ENCODE measurements at places on chromosomes 5 and 9. TPM values are rescaled to one million over a fixed set of nuclear protein-coding genes. Genes with fewer than 3 reads are reported as not detected.

Gene ATOX1
- 114 TPM for total RNA-seq

DNA sequence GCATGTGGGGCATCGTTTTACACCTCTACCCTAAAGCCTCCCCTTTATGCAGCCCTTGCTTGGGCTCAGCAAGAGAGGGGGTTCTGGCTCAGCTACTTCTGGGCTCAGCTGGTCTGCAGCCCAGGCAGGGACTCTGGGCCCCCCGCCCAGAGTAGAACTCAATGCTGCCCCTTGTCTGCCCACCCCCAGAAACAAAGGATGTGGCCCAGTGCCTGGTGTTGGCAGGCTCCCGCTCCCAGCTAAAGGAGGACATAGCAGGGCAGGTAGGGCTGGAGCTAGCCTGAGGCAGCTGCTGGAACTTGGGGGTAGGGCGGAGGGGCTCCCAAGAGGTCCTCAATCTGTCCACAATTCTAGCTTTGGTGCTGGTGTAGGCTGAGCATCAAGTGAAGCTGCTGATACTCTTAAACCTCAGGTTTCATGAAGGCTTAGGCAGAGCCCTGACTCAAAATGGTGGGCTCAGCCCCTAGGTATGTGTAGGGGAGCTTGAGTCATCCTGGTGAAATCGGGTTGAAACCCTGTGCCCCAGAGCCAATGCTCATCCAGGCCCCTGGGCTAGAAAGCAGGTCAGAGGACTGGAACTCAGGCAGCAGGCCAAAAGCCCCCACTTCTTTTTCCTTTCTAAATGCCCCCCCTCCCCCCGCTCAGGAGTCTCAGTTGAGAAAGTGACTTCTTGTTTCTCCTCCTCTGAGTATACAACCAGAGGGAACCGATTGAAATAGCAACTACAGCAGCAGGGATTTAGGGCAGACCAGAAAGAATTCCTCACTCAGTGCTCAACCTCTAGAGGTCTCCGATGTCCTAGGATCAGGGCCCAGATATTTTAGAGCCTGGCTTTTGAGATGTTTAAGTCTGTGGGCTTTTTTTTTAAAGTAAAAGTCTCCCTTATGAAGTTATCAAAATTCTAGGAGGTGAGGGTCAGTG is 11.4 kb downstream of the PSD2 start:
- DNase-seq, result no peak

DNA sequence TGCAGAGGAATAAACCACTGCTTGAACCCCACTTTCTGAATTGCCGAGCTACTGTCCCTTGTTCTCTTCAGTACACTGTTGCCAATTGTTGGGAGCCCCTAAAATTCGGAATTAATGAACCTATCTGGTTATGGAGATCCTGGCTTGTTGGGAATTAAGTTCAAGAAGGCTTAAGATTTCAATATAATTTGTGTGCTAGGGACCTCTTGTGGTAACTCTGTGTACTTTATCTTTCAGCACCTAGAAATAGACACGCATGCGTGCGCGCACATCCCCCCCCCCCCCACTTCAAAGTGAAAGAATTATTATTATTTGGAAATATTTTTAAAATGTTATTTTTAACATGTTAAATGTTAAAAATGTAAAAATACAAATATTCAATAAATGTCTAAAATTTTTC is 53.3 kb upstream of the FAM169A start:
- peak; percentile 65 for DNase-seq

GRCh38 chr9:126609711-126610388 is 3.9 kb upstream of the LMX1B start:
- DNase-seq, result no peak

- DNase-seq, result no peak
These were observed 750.9 kb downstream of the MAT2B start for GRCh38 chr5:164256351-164256750.

DNA sequence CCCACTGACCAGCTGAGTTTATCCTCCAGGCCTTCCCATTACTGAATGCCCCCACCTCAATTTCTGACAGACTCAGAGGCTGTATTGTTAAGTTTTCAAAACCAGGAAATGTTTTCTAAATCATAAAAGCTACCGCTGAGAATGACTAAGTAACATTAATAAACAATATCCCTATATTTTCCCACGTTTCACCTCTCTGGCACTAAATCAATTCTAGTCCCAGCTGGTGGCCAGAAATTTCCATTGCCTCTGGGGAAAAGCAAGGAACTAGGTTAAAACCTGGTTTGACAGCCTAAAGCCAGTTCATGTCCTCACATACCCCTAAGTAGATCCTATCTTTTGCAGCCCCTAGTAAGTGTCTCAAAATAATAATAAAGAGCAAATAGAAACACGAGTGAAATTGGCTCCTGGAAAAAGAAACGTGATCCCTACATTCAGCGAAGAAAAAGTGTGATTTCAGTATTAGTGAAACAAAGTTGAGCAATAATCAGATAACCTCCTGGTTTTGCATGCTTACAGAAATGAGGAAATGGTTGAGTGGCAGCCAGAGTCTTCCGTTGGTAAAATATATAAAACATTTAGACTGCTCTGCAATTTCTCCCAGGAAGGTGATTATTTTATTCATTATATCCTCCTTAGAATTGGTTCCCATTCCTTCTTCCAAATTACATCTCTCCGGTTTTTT is 110.9 kb downstream of the ESM1 start:
- DNase-seq, result no peak

- DNase-seq, result peak; percentile 59
These were observed 84.3 kb upstream of the MELK start for GRCh38 chr9:36488389-36488756.

GRCh38 chr9:22211588-22212360 is 202.7 kb upstream of the CDKN2B start:
- DNase-seq, result no peak

Data from Karpas-422 (cell line).